ENCODE measurements at places on chromosomes 4 and X.
A peak's percentile ranks its signal among the peaks of the same experiment; 100 is the strongest.

- no peak for DNase-seq
Measured at GRCh38 chrX:51155157-51155556, 177.5 kb upstream of the NUDT10 start.

GRCh38 chrX:46627062-46627461 lies 53.5 kb downstream of the CHST7 start:
- DNase-seq, result no peak

GRCh38 chr4:13918991-13919441 lies 291.5 kb upstream of the BOD1L1 start:
- no peak for DNase-seq

DNA sequence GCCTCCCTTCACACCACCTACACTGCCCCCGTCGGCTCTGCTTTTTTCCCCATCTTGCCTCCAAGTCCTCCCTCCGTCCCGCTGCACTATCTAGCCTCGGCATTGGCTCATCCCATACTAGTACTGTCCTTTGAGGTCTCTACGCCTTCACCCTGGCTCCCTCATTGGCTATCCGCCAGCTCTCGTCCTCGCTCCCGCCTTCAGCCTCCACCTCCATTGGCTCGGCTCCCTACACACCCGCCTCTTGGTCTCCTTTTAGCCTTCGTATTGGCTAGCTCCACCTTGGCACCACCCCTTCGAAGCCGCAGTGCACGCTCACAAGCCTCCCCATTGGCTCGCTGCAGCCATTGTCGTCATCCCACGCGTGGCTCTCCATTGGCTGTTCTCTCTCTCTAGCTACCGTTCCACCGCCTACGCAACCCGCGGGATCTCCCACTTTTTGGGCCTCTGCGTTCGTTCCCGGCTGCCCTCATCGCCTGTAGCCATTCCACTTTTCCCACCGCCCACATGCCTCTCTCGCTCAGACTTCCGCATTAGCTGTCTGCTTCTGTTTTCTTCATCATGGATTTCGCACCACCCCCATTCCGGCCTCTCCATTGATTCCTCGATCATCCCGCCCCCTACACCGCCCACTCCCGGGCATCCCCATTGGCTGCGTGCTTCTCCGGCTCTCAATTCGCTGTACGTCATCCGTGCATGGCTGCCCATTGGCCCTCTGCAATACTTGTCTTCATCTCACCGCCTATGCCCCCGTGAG lies 405 bp upstream of the PPP1R3F start:
- DNase-seq, result peak; percentile 94

- DNase-seq, result no peak
Measured at GRCh38 chr4:41104155-41104554, 110.2 kb downstream of the APBB2 start.

GRCh38 chr4:79232540-79232939 lies 93.3 kb downstream of the NAA11 start:
- peak; percentile 43 for DNase-seq

All from NCI-H446 (cell line).